ENCODE measurements at places on chromosomes 5 and 9.

- DNase-seq = no peak
Observed at GRCh38 chr5:158484150-158484549, 615.6 kb downstream of the EBF1 start.

DNA sequence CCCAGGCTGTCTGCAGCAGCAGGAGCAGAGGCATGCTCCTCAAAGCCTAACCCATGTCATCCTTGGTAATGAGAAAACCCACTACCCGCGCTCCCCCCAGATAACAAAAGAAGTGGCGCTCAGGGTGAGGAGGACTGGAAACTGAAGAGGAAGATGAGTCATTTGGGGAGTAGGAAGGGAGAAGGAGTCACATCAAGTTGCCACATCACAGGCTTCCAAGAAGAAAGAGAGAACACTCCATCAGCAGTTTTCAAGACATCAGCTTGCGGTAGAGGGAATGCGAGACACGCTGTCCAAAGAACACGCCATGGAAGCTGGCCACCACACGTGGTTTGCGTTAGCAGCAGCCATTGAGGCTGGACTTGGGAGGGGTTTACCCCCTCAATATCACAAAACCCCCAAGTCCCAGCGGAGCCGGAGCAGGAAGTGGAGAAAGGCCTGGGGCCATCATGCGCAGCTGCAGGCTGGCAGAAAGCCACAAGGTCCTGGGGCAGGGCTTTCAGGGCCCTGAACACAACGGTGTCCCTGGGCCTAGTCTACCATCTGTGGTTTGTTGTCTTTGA, 41.5 kb downstream of the SH3PXD2B start:
- no peak for DNase-seq

DNA sequence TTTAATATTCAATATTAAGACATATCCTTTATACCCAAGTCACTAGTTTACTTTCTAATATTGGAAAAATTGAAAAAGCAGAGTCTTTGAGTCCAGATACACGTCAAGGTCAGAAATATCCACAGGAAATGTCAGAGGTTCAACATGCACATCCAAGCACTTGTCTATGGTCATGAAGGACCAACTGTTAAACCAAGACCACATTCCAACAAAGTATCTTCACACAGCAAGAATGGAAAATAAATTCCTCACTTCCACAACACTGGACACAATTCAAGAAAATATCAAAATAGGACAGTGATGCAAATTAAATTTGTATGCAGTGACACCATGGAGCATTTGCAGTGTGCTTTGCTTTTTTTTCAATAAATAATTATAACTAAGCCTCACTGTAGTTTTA, 142.5 kb downstream of the GABRB2 start:
- no peak for DNase-seq

GRCh38 chr5:124103671-124104070, 591.7 kb downstream of the CSNK1G3 start:
- DNase-seq = no peak

DNA sequence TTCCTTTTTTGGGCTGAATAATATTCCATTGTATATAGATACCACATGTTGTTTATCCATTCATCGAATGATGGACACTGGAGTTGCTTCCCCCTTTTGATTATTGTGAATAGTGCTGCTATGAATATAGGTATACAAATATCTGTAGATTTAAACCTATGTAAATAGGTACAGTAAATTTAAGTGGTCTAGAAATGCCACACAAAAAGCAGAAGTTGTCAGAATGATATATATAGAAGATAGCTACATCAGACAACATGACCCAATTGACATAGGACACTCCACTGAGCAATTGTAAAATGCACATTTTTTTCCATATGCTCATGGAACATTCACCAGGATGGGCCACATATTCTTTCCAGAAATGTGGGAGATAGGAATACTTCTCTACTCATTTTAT, 77.6 kb downstream of the SMIM15 start:
- no peak for DNase-seq

- DNase-seq = no peak
Observed at GRCh38 chr5:107646418-107646817, 24.3 kb downstream of the EFNA5 start.

All from stimulated activated CD4-positive, alpha-beta T cell treated with anti-CD3 and anti-CD28 coated beads, Interleukin-1b, Interleukin-23, amount 100 ng/mL, for 4 hours (primary cell).